Activated CD4-positive, alpha-beta T cell treated with anti-CD3 and anti-CD28 coated beads, Interleukin-2, amount 50 U/mL, for 48 hours (primary cell): ENCODE measurements at places on chromosomes 1 and 21.
A peak's percentile ranks its signal among the peaks of the same experiment; 100 is the strongest.

DNA sequence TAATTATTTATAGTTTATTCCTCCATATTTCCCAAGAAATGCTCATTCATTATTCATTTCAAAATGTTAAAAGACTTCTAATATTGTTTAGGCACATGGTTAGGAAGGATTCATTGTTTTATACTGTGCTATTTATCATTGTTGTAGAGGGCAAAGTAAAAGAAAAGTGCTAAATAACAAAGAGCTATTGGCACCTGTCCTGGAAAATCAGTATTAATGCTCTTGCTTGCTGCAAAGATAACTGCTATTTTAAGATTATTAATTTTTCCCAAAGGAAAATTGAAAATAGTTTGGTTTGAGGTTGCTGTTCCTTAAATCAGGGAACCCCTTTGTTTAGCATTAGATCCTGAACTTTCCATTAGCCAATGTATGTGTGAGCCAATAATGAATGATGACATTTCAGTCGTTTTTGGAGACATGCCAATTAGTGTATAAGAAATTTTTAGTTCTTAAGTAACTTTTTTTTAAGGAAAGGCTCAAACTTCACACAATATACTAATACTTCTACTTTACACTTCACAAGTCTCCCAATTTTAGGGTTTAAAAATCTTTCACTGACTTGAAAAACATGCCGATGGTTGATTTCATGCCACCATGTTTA, 39.9 kb downstream of the EPB41 start:
- no peak for DNase-seq

DNA sequence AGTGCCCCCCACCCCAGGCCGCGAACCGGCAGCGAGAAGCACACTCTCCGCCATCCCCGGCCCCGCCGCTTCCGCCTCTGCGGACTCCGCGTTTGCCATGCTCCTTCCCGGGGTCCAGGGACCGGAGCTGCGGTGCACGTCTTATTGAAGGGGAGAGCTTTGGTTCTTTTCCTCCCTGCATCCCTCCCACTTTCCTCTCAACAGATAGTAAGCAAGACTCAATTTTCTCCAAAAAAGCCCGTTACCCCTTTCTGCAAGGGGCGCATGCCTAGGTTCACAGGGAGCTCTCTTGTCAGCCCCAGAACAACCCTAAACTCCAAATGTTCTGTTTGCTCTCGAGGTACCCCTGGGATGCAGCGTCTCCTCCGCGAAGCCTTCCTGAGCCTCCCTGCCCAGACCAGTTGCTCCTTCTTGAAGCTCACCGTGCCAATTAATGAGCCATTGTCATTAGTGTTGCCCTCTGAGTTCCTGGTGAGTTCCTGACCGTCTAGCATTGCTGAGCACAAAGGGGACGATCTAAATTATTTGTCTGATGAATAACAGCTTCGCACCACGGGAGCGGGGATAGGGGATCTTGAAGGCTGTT, 8.1 kb downstream of the FOXD3 start:
- DNase-seq, result no peak

GRCh38 chr1:209876078-209876800, 48.5 kb downstream of the UTP25 start:
- no peak for DNase-seq

DNA sequence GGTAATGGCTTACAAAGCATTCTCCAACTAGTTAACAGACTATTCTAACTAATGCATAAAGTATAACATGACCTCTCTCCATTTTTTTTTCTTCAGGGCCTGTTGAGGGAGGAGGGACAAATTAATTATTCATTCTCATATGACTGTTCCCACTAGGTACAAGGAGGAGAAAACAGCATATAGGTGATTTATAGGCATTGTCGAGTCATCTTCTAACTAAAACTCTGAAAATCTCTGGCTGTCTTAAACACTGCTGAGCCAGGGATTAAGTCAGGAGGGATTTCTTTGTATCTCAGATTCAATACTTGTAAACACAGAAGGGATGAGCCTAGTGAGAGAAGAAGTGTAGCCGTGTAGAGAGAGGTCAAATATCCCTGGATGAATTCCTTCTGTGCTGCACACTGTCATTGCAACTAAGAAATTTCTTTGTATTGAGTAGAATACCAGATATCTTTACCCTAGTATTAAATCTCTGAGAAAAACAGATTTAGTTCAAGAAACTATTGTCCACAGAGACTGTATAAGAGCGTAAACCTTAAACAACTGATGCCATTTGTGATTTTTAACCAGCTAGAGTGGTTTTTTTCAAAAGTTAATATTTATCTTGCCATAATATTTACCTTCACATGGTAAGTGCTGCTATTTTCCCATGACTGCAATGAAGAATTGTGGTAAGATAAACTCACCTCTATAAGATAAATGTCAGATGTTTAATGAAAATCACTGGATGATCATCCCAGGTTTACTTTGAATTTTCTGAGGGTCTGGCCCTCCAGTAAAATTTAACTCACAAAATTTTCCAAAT, 465.3 kb downstream of the RWDD3 start:
- no peak for DNase-seq

DNA sequence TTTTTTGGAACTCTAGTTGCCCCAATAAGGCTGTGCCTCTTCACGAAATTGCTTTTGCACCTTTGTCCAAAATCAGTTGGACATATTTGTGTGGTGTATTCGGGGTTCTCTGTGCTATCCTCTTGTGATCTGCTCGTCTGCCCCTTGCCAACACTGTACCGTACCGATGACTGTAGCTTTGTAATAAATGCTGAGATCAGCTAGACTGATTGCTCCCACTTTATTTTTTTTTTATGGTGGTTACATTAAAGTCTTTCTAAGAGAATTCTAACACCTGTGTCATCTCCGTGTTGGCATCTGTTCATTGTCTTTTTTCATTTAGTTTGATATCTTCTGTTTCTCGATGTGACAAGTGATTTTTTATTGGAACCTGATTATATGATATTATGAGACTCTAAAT, 94.1 kb downstream of the ADARB1 start:
- DNase-seq, result no peak

DNA sequence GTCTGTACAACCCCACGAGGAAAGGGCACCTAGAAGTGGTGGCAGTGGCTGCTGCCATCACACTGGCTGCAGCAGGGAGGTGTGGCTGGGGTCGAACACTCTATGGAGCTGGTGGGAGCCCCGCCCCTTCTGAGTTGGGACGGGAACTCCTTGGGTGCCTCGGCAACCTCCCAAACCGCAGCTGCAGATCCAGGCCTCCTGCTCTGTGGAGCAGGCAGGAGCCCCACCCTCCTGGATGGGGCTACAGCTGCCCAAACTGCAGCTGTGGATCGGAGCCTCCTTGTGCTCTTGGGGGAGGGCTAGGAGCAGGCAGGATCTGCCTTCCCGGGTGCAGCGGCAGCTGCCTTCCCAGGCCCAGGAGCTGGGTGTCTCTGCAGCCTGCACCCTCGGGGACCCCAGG, 38.9 kb upstream of the TARDBP start:
- DNase-seq, result no peak

- no peak for DNase-seq
These were observed 10.2 kb upstream of the GNB1 start for GRCh38 chr1:1900883-1901640.

- peak; percentile 78 for DNase-seq
These were observed at the start of gene SELL for GRCh38 chr1:169711469-169712308. Gene SELL, minus strand, starts transcription at chr1:169711620. Its CDS starts 122 bp downstream, at chr1:169711498.

DNA sequence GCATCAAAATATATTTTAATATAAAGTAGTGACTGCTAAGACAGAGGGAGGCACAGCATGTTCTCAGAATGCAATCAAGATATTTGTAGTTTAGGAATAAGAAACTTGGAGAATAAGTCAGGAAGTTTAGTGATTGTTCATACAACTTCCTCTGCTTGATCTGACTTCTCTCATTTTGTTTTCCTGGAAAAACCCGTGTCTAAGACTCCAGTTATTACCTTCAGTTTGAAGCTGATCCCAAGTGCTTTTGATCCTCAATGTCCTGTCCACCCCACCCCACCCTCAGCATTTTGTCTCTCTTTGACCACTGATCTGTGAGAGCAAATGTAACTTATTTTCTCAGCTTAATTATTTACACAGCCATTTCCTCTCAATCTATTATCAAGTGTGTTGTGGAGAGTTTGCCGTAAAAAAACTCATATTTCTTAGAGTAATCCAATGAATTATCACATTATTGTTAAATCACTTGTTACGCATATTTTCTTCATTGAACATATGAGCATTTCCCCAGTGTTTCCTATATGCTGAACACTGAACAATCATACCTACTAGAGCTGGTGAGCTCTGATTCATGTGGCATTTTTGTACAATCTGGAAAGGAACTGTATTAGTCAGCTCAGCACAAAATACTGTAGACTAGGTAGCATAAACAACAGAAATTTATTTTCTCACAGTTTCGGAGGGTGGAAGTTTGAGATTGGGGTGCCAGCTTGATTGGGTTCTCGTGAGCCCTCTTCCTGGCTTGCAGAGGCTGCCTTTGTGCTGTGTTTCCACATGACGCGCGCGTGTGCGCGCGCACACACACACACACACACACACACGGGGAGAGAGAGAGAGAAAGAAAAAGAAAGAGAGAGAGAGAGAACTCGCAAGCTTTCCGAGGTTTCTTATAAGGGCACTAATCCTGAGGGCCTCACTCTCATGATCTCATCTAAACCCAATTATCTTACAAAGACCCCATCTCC, 65.5 kb upstream of the DPYD start:
- DNase-seq, result no peak

DNA sequence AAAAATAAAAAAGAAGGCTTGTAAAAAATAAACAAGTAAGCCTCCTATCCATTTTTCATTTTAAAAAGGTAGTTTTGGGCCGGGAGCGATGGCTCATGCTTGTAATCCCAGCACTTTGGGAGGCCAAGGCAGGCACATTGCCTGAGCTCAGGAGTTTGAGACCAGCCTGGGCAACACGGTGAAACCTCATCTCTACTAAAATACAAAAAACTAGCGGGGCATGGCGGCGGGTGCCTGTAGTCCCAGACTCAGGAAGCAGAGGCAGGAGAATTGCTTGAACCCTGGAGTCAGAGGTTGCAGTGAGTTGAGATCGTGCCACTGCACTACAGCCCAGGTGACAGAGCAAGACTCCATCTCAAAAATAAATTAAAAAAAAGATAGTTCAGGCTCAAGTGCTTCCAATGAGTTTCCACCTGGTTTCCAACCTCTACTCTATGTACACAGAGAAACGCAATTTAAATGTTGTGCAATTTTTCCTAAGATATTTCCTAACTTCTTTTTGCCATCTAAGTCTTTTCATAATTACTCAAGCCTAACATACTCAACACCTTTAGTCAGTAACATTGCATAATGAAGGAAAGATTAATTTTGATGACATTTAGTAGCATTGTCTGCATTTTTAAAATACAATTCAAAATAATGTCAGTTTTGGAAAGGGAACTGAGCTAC, 106.3 kb downstream of the KCNT2 start:
- DNase-seq, result no peak

DNA sequence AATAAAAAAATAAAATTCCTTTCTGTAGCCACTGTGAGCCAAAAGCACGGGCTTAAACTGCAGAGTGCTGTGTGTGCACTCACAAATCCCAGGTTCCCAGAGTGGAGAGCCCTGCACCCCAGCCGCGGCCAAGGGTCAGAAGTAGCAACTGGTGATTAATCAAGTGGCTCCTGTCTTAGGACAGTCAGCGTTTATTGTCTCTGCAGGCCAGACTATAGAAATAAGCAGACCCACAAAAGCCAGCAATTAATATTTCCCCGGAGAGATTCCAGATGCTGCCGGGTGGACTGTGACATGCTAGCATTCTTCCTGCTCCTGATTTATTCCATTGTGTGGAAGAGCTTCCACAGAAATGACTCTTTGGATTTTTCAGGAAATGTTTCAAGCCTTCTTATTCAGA, 412.2 kb downstream of the KIF26B start:
- no peak for DNase-seq

- DNase-seq, result no peak
These were observed 11.9 kb upstream of the PAQR6 start for GRCh38 chr1:156259805-156260204.
